ENCODE measurements at places on chromosomes 5 and 9. TPM values are rescaled to one million over a fixed set of nuclear protein-coding genes. Genes with fewer than 3 reads are reported as not detected.

Gene OBP2B
- total RNA-seq: not detected

Gene CDKN2B-AS1
- not detected for total RNA-seq

Gene OR1Q1
- total RNA-seq: not detected

Gene PLPP7
- 110 TPM for total RNA-seq

Gene LRRC19
- total RNA-seq: not detected

Gene PCDHA13
- total RNA-seq: not detected

Gene DCP2
- 21.0 TPM for total RNA-seq

Gene CD274
- total RNA-seq: 54.4 TPM

Gene TMEM232
- total RNA-seq: 2.0 TPM

Gene PRRX2
- 0.50 TPM for total RNA-seq

Gene FGF1
- 68.9 TPM for total RNA-seq

Gene PPP1R26
- 19.0 TPM for total RNA-seq

DNA sequence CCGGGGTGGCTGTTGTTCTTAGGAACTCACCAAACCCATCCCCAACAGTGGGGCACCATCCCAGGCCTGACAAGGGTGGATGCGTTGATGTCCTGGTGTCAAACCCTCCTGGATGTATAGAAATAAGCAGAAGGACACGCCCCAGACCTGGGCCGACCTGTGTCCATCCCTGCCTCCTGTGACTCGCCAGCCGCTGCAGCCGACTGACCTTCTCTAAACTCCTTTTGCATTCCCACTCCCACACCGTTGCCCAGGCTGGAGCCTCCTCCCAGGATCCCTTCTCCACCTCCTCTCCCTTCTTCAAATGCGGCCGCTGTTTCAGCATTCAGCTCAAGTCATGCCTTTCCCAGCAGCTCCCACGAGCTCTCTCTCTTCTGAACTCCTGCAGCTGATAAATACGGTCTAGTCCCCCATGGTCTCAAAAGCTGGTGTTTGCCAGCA, 213.2 kb upstream of the IER5L start:
- DNase-seq: no peak

DNA sequence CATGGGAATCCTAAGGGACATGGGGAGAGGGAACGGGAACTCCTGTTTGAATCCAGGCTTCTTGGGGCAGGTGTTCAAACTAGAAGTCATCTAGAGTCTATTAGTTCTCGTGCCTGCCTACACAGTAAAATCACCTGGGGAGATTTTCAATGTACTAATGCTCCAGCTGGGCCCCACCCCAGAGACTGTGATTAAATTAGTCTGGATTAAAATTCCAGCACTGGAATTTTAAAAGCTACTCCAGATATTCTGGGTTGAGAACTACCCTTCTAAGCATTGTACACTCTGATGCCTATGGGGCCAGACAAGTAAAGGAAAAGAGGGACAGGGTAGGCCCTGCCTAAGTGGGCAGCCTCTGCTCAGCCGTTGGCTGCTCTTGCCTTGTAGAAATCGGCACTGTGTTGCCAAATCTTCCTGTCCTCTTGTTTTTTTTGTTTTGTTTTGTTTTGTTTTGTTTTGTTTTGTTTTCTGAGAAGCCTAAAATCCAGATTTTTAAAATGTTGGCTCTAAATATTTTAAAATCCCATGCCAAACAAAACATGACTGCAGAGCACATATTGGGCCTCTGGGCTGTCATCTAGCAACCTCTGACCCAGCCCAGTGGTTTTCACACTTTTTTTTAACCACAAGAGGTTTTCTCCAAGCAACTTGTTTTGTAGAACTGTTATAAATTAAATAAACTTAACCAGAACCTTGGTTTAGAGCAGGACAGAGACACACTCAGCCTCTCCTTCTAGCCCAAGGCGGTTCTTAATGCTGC, 29.0 kb downstream of the ADRB2 start:
- no peak for DNase-seq

DNA sequence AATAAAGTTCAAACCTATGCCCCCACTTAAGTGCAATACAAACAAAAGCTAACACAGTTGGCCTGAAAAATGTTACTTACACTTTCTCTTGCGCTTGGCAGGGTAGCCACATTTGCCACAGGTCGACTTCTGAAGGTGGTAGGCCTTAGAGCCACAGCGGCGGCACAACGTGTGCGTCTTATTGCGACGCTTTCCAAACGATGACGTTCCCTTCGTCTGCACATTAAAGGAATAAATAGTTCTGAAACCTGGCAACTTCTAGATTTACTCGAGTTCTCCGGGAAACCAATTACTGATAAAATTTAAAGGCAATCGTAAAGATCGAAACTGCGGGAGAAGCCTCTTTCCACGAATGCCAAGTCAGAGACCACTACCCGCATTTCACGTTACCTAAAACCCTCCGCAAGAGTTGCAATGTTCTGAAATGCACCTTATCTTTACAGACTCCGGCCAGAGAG, 602 bp downstream of the RPL37 start:
- DNase-seq: no peak

DNA sequence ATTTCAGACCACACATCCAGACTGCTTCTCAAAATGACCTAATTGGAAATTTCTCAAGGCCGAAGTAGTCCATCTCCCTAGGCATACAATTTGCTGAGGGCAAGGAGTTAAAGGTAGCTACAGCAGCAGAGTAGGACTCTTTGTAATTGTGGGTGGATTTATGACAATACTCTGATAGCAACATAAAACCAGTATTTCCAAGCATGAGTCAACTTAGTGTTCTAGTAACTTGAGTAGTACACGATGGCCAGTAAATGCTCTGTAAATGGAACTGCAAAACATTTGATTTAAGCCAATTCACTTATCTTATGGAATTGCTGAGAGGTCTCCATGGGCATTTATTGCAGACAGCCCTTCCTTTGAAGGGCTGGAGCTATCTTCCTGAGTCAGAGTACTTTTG, 352.2 kb downstream of the PLK2 start:
- DNase-seq: no peak

- DNase-seq: no peak
These were observed 31.2 kb downstream of the CDK7 start for GRCh38 chr5:69265931-69266330.

DNA sequence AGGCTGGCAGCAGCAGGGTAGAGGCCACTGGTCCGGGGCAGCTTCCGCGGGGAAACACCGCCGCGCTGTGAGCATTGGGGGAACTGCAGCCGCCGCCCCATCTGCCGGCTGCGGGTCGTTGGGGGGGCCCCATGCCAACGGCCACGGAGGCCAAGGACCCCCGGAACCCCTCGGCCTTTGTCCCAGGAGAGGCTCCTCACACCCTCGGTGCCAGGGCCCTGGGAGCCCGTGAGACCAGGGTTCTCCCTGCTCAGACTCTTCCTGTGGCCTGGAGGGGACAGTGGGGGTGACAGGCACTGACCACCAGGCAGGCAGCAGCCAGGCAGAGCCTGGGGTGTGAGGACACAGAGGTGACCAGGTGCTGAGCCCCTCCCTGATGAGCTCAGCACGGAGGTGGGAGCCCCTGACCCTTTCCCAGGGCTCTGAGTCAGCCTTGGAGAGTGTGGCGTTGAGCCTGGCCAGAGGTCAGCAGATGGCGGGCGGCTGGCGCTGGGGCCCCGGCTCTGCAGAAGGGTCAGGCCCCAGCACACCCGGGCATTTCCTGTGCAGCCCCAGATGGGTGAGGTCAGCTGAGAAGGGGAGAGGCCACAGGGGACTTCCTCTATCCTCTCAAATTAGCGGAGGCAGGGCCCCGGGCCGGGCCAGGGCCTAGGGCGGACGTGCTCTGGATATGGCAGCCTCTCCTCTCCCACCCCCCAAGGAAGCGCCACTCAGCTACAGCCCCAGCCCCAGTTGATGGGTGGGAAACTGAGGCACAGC, 17.9 kb upstream of the EGFL7 start:
- peak; percentile 91 for DNase-seq

DNA sequence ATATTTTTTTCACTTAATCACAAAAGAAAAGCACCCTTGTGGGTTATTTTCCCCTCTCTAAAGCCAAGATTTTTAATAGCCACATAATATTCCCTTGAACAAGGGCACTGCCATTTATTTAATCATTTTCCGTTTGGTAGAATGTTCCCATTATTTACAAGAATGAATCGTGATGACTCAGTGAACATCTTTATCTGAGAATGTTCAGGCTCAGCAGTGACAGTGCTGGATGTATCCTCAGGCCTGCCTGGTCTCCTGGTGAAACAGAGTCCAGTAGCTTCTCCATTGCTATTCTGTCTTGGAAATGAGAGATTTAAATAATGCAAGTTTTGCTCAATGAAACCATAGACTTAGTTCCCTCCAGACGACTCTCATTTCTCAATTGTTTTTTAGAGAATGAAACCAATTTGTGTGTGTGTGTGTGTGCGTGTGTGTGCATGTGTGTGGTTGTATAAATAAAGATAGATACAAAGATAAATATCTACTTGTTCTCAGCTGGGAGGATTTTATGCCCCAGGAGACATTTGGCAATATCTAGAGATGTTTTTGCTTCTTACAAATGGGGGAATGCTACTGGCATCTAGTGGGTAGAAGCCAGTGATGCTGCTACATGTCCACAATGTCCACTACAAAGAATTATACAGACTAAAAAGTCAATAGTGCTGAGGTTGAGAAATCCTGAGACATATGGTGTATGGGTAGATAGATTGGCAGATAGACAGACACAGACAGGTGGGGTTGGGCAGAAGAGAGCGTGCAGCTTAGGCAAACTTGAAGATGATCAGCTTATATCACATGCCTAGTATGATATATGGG, 55.0 kb downstream of the PAPPA start:
- no peak for DNase-seq

GRCh38 chr9:106753155-106753671, 109.8 kb upstream of the ZNF462 start:
- DNase-seq: no peak

- no peak for DNase-seq
These were observed 56.1 kb downstream of the FGF18 start for GRCh38 chr5:171475596-171475995.

DNA sequence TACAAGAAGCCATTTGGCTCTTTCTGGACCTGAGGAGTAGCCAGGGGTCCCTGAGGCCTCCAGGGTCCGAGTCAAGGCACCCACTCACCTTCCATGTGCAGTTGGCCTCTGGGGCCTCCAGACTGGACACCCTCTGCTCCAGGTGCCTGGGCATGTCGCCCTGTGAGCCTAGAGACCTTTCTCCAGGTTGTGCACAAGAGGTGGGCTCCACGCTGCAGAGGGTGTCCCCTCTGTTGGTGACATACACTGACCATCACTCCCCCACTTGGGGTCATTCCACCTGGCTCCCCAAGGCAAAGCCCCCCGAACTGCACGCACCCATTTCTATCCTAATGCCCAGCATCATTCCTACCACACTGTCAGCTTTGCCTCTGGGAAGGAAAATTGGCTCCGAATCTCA, 48.8 kb downstream of the RASGEF1C start:
- DNase-seq: no peak

GRCh38 chr5:65663804-65664521, 39.1 kb downstream of the SHLD3 start:
- DNase-seq: no peak

DNA sequence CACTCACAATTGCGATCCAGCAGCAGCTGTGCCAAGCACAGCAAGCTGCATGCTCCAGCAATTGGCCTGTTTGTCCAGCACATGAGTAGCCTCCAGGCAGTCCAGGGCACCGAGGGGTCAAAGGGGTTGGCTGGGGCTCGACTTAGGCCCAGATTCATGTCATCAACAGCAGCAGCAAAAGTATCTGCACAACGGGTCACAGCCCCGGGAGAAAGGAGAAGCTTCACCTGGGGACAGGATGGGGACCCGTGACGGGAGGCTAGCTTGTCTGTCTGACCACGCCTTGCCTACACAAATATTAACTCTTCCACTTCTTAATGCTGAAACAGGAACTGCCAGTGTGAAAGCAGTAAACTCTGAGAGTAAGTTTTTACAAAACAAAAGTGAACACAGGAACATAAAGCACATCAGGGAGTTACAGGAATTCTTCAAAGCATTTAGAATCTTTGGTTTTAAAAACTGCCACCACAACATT, 191.2 kb downstream of the PIK3R1 start:
- no peak for DNase-seq

DNA sequence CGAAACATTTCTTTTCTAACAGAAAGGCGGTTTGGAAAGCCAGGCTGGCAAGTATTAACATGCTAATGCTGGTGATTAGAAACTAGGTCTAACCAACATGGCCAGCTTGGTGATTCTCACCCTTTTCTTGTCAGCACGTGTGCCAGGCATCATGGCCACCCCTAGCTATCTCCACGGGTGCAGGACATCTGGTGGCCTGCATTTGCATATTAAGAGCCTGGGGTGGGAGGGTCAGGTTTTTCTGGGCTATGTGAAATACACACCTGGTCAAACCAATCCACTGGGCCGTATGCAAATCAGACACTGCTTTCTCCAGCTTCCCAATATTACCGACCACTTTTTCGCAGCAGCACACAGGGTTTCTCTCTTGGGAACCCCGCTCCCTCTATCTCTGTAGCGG, 612.1 kb downstream of the PTPRD start:
- DNase-seq: no peak

DNA sequence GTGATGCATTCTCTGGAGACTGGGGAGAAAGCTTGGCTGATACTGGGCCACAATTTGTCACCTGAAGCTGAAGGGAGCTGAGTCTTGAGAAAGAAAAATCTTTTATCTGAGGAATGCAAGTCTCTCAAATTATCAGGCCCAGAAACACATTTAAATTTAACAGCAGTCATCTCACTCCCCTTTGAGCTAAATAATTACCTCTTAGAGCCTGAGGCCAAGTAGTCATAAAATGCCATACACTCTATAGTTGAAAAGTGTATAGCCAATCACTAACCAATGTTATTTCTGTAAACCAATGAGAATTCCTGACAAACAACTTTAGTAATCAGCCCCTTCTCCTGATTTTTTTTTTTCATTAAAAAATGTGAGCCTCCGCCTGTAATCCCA, 32.7 kb upstream of the DAPK1 start:
- DNase-seq: no peak

DNA sequence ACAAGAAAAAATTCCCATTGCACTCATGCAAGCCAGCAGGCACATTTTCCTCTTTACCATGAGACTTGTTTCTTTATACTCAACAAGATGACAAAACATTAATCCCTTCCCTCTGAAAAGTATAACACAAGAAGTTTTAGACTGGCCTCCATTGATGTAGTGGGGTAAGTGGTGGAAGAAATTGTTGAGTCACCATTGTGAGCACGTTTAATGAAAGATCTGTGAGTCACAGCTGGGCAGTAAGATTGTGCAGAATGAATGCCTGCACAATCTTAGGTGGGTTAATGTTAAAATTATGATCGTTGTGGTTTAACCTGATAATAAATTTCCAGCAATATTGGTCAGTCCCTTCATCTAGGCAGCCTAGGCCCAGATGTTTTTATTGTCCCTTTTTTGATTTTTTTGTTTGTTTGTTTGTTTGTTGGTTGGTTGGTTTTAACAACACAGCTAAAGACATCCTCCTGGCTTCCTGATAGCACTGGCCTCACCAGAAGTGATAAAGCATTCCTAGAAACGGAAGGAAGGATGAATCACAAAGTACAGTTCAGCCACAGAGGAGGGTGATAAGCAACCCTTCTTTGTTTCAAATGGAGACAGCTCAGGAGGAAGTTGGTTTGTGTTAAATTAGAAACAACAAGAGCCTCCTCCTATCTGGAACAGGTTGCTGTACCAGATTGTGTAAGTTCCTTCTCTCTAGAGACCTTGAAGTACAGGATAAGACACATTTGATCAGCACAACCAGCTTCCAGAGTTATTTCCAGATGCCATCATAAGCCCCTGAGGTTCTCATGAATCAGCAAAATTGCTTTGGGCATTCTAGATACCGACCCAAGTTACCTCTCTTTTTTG, 40.3 kb downstream of the SLC24A2 start:
- no peak for DNase-seq

GRCh38 chr5:116358911-116359418, 215.7 kb downstream of the SEMA6A start:
- DNase-seq: no peak

- no peak for DNase-seq
These were observed 8.7 kb downstream of the TOR1A start for GRCh38 chr9:129815278-129815677.

GRCh38 chr9:36426348-36426747, 26.3 kb upstream of the RNF38 start:
- no peak for DNase-seq
